Immature natural killer cell (primary cell): ENCODE measurements at places on chromosomes 12 and 14.

DNA sequence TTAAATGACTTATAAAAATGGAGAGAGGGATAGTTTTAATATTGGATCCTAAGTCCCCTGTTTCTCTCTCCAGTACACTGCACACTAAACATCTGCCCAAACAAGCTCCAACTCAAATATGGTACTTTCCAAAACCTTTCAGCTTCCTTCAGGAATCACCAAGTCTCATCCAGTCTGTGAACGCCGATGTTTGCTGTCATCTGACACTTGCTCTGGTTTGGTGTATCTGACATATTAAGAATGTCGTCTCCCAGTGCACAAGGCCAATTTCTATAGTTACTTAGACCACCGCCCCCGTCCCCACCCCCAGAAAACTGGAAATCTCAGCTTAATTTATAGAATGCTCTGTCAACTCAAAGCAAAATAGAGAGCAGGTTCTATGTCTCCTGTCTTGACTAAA is 5.0 kb upstream of the MGP start:
- DNase-seq = no peak

DNA sequence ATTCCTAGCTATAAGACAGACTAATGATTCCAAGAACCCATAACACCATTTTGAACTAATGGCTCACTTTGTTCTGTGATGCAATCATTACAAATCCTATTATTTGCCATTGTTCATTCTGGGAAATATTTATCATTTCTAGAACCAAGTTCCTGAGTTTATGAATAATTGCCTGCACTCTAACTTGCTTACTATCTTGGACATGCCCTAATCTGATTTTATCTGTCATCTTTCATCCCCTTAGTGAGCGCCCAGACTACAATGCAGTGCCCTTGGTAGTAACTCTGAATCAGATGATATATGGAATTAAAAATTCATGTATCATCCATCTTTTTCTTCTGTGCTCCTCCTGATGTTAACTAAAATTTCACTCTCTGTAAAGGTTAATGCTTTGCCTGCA is 703.1 kb upstream of the MDGA2 start:
- no peak for DNase-seq

DNA sequence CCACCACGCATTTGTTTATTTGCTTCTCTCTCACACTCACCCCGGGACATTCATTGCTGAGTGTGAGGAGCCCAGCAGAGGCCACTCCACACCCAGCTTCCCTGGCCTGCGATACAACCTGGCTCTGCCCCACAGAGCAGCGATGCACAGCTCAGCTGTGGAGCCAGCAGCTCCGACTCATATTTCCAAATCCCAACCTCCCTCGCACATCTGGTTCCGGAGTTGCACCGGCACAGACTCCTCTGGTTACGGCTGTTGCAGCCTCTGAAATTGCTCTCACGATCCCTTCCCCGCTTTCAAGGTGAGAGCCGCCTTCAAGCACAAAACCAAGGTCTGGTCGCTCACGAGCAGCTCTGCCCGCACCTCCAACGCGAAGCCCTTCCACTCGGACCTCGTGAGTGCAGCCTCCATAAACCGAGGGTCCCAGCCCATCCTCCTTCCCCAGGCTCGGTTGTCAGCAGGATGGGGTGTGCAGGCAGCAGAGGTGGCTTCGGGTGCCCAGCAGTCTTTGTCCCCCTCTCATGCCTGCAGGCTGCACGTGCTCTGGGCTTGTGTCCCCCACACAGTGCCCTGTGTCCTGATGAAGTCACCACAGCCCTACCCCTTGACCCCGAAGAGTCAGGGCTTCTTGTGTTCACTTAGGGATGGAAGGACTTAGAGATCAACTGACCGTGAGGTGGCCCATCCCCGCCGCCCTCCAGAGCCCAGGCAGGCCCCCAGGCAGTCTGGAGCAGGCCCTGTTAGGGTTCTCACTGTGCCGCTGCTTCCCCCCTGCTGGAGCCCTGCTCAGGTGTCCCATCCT is 184.3 kb downstream of the ADGRD1 start:
- DNase-seq = no peak

- DNase-seq = no peak
Observed at GRCh38 chr14:64212666-64213065, 81.5 kb downstream of the ESR2 start.

DNA sequence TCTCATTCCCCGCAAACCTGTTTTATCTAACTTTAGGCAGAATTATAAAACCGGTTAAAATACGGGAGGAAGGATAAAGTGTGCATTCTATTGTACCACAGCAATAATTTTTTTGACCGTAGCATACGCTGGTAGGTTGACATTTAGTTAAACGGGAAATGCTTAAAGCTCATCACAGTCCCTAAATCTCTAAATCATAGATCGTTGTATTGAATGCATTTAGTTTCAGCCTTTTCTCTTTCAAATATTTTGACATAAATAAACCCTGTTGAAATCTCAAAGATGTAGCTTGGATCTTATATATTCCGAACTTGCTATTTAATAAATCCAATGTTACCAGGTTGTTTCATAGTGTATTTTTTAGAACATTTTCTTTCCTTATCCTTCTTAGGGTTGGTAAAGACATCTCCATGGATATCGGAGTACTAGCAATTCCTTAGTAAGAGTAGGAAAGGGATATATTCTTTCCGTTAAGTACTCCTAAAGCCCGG is 798 bp downstream of the CLEC2B start:
- DNase-seq = no peak

GRCh38 chr12:80838708-80839107 is 99.0 kb downstream of the LIN7A start:
- no peak for DNase-seq

DNA sequence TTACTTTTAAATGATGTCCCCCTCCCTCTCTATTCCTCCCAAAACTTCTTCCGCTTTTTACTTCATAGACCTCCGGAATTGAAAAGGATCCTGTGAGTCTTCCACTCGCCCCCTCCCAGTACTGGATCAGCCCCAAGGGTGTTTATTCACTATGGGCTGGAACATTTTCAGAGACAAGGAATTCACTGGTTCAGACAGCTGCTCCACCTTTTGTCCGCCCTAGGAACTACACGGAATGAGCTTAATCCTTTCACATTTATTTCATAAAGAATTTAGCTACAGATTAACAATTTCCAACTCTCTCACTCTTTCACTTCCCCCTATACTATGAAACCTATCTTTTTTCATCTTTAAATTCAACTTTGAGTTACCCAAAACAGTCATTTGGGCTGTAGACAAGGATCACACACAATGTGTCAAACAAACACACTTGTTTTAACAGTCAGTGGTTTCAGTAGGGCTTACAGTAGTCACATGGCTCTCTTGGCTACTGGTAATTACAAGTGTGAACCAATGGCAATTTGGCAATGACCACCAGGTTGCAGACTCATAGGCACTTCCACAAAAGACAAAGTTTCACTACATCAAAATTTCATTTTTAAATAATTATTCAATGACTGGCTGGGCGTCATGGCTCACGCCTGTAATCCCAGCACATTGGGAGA is 20.6 kb downstream of the CNIH1 start:
- no peak for DNase-seq

DNA sequence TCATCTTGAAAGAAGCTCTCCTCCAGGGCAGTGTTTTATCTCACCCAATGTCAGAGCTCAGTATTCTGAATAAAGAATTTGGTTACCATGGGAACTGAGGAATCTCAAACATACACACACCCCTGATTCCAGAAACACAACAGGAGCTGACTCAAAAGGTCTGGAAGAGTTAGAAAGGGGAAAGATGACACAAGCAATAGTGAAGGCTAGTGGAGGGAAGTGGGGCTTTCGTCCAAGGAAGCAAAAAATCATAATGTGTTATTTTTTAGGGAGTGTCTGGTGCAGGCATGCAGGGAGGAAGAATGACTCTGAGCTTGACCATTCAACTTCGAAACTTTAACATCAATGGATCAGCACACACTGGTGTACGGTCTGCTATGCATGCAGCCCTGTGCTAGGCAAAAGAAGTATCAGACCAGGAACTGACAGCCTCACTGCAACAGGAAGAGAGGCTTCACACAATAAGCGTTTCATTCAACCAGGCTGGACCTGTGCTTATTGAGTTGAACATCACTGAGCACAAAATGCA is 20.3 kb downstream of the HEBP1 start:
- DNase-seq = no peak
